Eye (tissue), 1 donor: ENCODE measurements at places on chromosomes 6 and 20.

- DNase-seq, result no peak
Observed at GRCh38 chr6:130381459-130382380, 15.9 kb downstream of the TMEM200A start.

- DNase-seq, result no peak
Observed at GRCh38 chr6:84227044-84227433, 404 bp downstream of the CEP162 start.

GRCh38 chr6:49633541-49633940 is 3.1 kb downstream of the RHAG start:
- no peak for DNase-seq

GRCh38 chr6:24910331-24910960 is 25.3 kb downstream of the RIPOR2 start:
- peak; percentile 86 for DNase-seq

- no peak for DNase-seq
Observed at GRCh38 chr6:34484899-34485298, 19.0 kb downstream of the PACSIN1 start.

DNA sequence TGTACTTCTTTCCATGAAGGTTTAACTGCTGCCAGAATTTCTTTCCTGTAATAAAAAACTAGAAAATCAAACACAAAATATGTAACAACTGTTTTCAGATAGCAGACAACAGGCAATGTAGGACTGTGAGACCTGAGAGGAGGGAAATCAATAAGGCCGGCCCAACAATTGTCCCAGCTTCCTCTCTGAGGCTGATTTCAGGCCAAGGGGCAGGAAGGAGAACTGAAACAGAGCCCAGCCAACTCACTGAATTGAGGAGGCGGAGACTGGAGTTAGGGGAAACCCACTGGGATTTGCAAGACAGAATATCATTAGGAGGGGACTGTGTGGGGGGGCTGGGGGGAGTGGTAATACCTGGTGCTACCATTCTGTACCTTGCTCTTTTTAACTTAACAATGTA is 42.2 kb downstream of the FLRT3 start:
- no peak for DNase-seq

GRCh38 chr6:40916845-40917244 is 122.2 kb downstream of the UNC5CL start:
- DNase-seq, result no peak

DNA sequence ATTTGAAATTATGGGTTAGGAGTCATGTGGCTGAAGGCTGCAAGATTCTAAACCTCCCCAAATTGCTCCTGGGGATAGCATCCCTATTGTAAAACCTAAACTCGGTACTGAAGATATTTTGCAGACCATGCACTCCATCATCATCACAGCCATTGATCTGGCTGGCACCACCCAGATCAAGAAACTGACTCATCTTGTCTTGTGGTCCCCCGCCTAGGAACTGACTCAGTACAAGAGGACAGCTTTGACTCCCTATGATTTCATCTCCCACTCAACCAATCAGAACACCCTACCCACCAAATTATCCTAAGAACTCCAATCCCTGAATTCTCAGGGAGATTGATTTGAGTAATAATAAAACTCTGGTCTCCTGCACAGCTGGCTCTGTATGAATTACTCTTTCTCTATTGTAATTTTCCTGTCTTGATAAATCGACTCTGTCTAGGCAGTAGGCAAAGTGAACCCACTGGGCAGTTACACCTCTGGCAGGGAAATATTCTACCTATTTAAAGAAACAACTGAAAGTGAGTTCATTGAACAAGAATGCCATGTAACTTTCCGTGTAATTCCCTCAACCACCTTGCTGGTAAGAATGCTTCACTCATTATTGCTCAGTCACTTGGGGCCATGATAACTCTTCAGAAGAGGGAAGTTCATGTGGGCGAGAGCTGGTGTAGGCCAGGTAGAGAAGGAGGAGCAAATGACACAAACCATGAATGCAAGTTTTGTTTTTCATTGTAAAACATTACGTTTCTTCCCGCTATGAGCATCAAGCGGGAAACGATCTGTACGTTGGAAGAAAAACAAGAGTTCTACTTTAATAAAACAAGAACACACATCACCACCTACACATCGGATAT is 602.9 kb upstream of the ARID1B start:
- no peak for DNase-seq

GRCh38 chr20:57220337-57221145 is 45.9 kb downstream of the BMP7 start:
- DNase-seq, result peak; percentile 63

- DNase-seq, result no peak
Observed at GRCh38 chr6:150298030-150298380, 70.8 kb upstream of the IYD start.

DNA sequence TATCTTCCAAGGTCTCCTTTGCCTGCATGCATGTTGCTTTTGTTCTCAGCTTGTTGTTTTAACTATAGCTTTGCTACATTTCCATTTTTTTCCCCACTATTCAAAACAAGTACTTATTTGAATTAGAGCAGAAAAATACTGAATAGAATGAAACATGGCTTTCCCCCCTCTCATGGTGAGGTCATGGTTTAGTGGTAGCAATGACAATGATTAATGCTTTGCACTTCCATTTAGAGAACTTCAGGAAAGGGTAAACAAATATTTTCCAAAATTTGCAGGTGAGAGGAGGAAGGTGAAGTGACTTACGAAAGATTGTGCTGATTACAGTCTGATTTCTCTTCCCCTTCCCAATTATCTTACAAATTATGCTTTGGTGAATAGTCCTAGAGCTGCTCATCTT is 47.8 kb upstream of the TRAF3IP2 start:
- no peak for DNase-seq

DNA sequence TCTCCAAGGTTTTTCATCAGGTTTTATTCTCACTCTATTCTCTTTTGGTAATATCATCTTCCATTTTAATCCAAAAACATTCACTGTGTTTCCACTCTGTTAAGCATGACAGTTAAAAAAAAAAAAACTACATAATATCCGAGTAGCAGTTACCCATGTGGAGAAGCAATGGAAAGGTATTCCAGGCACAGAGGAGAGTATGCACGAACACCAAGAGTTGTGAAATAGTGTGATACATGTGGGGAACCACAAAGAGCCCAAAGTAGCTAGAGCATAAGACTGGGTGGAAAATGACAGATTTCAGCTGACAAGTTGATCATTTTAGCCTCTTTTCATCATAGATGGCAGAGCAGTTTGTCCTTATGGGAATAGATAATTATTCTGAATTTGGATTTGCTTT is 19.9 kb upstream of the FBXL4 start:
- DNase-seq, result no peak

DNA sequence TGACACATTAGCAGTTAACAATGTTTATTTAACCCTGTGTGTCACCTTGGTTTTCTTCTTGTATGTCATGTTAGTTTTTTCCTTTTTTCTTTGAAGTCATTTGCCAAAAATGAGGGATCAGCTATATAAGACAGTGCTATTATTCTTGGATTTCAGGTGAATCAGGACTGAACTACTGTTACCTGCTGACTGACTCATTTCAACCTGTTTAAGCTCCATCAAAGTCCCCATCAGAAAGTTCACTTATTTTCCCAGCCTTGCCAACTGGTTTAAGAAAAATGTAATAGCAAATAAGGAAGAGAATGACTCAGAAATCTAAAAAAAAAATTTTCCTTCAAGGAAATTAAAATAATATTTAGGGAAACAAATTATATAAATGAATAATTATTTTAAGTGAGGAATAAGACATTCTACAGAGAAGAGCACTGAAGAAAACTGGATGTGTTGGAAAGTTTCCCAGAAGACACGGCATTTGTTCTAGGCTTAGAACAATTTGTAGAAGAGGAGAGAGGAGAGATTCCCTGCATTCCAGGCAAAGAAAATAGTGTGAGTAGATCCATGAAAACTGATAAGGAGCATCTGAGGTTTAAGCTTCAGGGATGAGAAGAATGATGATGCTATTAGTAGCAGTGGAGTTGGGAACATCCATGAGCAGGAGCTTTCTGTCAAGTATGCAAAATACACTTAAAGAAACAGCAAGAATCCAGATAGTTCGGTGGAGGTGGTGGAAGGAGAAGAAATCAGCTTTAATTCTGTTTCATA is 84.9 kb upstream of the SIM1 start:
- no peak for DNase-seq

GRCh38 chr20:11329271-11329670 is 588.4 kb upstream of the BTBD3 start:
- no peak for DNase-seq

GRCh38 chr20:62055106-62055861 is 10.4 kb downstream of the TAF4 start:
- no peak for DNase-seq

GRCh38 chr6:87789198-87789899 is 87.3 kb upstream of the AKIRIN2 start:
- no peak for DNase-seq

DNA sequence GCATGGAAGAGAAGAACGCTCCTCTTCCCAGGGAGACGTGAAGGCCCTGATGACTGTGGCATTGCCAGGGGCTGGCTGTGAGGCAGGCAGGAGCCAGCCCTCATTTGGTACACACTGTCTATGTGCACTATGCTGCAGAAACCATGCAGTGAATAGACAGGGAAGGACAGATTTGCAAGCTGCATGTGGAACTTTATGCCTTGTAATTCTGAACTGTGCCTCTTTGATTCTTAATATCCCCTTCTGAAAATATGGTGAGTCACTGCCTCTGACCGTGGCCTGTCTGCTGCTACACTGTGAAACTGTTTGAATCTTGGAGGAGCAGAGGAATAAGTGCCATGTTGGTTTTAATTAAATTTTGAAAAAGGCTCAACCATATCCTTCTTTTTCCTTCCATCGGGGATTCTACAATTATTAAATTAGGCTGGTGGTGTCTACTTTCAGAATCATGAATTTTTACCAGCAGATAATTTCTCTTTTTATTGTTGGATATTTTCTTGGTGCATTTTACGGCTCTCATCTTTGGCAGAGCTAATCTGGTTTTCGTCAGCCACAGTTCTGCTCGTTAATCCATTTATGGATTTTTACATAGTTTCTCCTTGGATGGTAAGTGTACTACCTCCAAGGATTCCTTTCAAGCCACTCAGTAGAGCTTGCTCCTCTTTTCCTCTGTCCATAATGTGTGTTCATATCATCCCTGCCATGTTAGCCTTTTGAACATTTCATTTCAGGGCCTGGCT is 301.0 kb upstream of the SLC35B3 start:
- DNase-seq, result no peak

DNA sequence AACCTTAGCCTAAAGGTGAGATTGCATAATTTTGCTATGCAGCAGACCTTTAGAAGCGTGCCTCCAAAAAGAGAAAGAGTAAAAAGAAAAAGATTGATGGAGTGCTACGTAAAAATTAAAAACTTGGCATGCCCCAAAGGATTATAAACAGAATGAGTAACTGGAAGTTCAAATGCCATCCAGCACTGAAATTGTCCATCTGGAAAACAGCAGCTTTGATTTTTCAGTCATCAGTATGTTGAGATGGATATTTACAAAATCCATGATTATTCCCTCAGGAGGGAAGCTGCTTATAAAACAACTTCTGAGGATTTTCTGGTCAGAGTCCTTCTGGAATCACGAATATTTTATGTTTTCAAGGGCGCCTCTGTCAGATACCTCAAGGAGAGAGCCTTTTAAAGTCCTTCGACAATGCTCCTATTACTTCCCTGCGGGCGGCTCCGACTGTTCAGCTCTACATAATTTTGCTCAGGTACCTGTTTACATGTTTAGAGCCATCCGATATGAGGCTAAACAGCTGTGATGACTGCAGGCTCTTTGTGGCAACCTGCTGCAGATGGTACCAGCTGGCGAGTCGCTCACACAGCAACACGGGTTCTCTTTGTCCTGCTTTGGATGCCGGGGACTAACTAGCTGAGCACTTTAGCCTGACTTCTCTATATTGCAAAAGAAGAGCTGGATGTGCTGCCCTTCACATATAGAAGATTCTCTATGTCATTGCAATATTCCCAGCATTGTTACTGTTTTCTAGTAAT is 83.3 kb downstream of the RCAN2 start:
- no peak for DNase-seq

DNA sequence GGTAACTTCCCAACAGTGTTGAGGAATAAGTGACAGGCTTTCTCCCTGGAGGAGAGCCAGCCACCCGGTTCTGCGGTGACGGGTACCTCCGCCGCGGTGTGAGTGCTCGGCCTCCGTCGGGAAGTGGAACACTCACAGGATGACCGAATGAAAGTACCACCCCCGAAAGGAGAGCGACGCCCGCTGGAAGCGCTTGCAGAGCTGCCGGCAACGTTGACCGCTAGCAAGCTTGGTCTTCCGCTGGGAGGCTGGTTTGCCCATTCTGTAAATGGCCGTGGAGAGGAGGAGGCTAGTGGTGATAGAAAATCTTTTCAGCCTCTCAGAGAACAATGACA is 614 bp upstream of the TMEM242 start:
- DNase-seq, result no peak

- peak; percentile 89 for DNase-seq
Observed at GRCh38 chr6:53794137-53794719, 577 bp upstream of the LRRC1 start.

DNA sequence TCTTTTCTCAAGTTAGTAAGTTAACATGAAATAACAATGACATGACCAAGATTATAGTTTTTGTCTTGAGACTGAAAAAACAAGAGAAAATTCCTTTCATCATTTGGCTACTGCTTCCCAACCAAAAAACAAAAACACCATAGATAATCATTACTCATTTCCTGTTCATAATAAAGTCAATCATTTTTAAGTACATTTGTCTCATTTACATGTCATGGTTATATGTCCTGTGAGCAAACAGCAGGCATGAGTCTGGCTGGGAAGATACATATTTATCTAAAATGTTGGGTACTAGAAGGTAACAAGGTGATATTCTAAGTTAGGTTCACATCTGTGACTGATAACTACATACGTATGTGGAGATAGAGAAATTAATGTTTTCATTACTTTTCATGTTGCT is 180.5 kb downstream of the ISM1 start:
- DNase-seq, result no peak

DNA sequence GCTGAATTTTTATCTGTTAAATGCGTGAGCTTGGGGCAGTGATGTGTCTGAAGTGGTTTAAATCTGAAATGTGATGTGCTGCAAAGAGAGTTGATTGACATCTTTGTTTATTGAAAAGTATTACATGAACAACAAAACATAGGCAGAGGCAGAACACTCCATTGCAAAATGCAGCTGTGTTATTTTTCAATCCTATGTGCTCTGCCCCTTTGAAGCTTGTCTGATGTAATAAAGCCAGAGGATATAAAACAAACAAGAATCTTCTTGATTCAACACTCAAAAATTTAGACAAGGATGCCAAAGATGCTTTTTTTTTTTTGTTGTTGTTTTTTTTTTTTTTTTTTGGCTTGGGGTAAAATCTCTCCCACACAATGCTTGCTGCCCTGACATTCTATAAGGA is 482.4 kb upstream of the MMS22L start:
- peak; percentile 27 for DNase-seq
